ENCODE measurements at places on chromosomes 7 and 10. TPM values are rescaled to one million over a fixed set of nuclear protein-coding genes. Genes with fewer than 3 reads are reported as not detected.

PKD2L1 gene
- 0.17 TPM for polyA plus RNA-seq

FAM131B gene
- polyA plus RNA-seq = 0.19 TPM

HOXA3 gene
- polyA plus RNA-seq = 6.3 TPM

CFAP69 gene
- polyA plus RNA-seq = 9.2 TPM

CNPY1 gene
- polyA plus RNA-seq = not detected

ERCC6 gene
- polyA plus RNA-seq = 5.0 TPM

PALD1 gene
- polyA plus RNA-seq = 3.0 TPM

ZNF862 gene
- polyA plus RNA-seq = 5.7 TPM

TMEM213 gene
- 96.9 TPM for polyA plus RNA-seq

MSMB gene
- not detected for polyA plus RNA-seq

FGL2 gene
- polyA plus RNA-seq = 27.5 TPM

DENND10 gene
- polyA plus RNA-seq = 31.7 TPM

MAGI2 gene
- 4.4 TPM for polyA plus RNA-seq
